Left lung (tissue), 14 donors: ENCODE measurements at places on chromosomes 5 and 9. TPM values are rescaled to one million over a fixed set of nuclear protein-coding genes. Genes with fewer than 3 reads are reported as not detected.

SHOC1 gene
- polyA plus RNA-seq = 0.61 TPM

CDHR2 gene
- polyA plus RNA-seq = 0.60 TPM

GCNT4 gene
- 1.2 TPM for polyA plus RNA-seq

RANBP6 gene
- 25.9 TPM for polyA plus RNA-seq

INSYN2B gene
- 4.2 TPM for polyA plus RNA-seq
